Activated T-helper 17 cell treated with anti-CD3 and anti-CD28 coated beads, Interleukin-2, amount 50 U/mL, for 72 hours (primary cell): ENCODE measurements at places on chromosomes 7 and 10. TPM values are rescaled to one million over a fixed set of nuclear protein-coding genes. Genes with fewer than 3 reads are reported as not detected.

DNA sequence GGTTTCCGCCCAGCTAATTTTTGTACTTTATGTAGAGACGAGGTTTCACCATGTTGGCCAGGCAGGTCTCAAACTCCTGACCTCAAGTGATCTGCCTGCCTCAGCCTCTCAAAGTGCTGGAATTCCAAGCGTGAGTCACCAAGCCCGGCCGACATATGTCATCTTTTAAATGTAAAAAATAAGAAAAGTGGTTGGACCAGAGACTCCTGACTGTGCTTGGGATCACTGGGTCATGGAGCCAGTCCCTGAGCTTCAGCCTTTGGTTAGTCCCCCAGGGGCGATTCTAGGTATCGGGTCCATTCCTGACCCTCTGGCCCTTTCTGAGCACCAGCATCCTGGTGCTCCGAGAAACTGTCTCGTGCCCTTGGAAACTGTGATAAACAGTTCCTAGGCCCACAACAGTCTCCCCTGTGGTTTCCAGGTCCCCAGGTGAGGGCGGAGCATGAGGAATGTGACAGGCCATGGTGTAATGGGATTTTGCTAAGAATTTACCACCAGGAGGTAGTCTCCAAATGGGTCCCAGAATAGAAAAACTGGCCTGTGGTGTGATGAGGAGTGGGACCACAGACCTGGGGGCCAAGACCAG, 32.8 kb downstream of the UBTD1 start:
- ATAC-seq: no peak

- no peak for ATAC-seq
Measured at GRCh38 chr7:29375641-29376562, 181.3 kb downstream of the CHN2 start.

The PTF1A gene
- total RNA-seq: not detected

GRCh38 chr7:83987764-83988163, 206.8 kb downstream of the SEMA3A start:
- no peak for ATAC-seq

DNA sequence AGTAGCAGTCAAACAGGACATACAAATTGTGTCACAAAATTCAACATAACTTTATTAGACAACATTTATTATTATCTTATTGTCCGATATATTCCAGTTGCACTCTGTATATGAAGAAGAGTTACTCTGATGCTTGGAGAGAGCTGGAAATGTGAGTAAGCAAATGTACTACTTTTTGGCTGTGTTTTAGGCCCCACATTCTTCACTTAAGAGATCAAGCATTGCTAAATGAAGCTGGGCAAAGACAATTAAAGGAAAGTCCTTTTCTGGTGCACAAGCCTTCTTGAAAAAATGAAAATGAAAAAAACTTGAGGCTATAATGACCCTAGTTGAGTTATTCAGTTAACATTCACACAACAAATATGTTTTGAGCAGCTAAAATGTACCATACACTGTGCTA, 26.1 kb downstream of the MYPN start:
- no peak for ATAC-seq
